ENCODE measurements at places on chromosomes 5 and 9.
A peak's percentile ranks its signal among the peaks of the same experiment; 100 is the strongest.

- no peak for DNase-seq
Measured at GRCh38 chr5:75729321-75729720, 12.1 kb upstream of the POC5 start.

DNA sequence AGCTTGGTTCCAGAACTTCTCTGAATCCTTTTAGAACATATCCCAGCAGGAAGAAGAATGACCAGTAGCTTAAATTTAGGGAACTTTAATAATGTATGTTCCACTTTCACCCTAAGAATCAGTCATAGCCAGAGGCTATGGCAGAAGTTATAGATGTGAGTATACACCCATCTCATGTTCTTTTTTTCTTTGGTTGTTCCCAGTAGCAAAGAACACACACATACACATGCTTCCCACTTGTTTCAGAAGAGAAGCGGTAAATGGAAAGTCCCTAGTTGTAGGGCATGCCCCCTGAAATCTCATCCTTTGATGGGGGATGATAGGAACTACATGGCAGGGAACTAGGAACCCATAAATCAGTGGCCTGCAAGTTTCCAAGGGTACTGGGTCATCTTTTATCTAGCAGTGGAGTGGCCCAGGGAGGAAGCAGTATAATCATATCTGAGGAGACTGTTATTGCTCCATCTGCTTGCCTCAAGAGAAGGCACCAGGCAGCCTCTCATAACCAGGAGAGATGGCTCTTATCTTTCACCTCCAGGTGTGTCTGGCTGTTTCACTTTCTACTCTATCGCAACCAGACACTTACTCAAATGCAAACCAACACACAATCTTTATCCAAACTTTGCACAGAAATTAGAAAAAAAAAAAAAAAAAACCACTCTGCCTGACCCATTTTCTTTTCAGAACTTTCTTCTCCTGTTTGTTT lies 109.5 kb downstream of the SNCAIP start:
- no peak for DNase-seq

DNA sequence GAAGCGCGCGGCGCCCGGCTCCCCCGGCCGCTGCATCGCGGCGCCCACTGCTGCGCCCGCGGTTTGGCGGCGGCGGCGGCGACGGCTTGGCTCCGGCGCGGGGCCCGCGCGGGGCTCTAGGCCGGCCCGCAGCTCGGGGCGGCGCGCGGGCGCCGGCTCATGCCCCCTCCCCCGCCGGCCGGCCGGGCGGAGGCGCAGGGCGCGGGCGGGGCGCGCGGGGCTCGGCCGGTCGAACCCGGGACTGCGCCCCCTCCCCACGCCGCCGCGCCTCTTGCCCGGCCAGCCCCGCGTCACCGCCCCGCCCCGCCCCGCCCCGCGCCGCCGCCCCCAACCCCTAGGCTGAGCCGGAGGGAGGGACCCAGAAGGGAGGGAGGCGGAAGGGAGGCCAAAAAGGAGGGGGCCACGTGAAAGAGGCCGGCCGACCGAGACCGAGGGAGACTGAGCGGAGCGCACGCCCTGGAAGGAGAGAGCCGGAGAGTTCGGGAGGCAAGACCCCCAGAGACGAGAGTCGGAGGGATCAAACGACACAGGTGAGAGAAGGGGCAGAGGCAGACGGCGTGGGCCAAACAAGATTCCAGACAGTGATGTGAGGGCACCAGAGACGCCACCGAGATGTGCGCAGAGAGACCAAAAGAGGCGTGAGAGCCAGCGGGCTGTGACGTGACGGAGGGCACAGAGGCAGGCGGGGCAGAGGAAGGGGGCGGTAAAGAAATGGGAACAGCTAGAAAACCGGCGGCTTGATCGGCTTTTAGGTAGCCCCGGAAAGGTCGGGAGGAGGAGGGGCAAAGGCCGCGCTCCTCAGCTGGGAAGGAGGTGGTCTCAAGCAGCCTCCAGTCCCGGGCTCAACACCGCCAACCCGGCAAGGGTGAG lies at the start of gene BARX1:
Gene BARX1 (minus strand): TSS at position 245 of the 870 bp plus-strand sequence. CDS start 209 bp downstream, at position 36.
- DNase-seq = no peak

- no peak for DNase-seq
Measured at GRCh38 chr5:2165203-2165602, 282.5 kb upstream of the IRX4 start.

- DNase-seq = no peak
Measured at GRCh38 chr9:12875191-12875590, 100.4 kb downstream of the LURAP1L start.

DNA sequence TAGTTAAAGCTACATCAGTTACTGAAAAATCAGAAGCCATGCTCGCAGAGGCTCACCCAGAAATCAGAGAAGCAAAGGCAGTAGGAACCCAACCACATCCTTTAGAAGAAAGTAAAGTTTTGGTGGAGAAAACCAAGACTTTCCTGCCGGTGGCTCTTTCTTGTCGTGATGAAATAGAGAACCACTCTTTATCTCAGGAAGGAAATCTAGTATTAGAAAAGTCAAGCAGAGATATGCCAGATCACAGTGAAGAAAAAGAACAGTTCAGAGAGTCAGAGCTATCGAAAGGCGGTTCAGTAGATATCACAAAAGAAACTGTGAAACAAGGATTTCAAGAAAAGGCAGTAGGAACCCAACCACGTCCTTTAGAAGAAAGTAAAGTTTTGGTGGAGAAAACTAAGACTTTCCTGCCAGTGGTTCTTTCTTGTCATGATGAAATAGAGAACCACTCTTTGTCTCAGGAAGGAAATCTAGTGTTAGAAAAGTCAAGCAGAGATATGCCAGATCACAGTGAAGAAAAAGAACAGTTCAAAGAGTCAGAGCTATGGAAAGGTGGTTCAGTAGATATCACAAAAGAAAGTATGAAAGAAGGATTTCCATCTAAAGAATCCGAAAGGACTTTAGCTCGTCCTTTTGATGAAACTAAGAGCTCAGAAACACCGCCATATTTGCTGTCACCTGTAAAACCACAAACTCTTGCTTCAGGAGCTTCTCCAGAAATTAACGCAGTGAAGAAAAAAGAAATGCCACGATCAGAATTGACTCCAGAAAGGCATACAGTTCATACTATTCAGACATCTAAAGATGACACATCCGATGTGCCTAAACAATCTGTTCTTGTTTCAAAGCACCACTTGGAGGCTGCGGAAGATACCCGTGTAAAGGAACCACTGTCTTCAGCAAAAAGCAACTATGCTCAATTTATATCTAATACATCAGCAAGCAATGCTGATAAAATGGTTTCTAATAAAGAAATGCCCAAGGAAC lies 47.2 kb downstream of the CMYA5 start:
- no peak for DNase-seq

DNA sequence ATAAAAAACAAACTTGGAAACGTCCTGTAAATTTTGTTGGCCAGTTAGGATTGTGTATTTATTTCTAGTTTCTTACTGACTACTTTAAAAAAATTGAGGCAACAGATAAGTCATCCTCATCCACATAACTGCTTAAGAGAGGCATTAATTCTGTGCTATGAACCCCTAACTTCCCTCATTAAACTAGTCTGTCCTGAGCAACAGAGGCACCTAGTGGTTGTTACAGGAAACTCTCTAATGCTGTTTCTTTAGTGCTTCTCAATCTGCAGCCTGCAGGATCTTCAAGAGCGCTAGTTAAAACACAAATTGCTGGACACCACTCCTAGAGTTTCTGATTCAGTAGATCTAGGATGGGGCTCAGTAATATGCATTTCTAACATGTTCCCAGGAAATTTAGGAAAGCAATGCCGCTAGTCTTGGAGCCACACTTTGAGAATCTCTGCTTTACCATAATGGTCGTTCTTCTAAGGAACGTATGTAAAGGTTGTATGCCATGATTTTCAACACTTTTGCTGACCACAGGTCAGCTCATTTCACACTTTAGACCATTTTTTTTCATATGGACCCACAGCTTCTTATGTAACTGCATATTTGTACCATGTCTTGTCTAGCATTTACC lies 410.1 kb upstream of the SMARCA2 start:
- no peak for DNase-seq

GRCh38 chr9:108017671-108018070 lies 528.1 kb upstream of the KLF4 start:
- no peak for DNase-seq

GRCh38 chr5:40277161-40277906 lies 402.4 kb upstream of the PTGER4 start:
- DNase-seq = no peak

DNA sequence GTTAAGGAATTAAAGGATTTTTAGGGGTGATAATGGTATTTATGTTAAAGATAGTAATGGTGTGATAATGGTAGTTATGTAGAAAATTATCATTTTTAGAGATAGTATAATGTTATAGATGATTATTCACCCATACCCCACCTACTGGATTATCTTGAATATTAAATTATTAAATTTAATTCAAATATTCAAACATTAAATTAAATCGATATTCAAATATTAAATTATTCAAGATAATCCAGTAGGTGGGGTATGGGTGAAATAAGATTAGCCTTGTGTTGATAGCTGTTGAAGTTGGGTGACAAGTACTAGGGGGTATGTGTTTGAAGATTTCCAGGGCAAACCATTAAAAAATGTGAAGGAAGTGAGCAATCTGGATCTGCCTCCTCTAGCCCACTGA lies 15.6 kb downstream of the FAM219A start:
- DNase-seq = no peak

- peak; percentile 34 for DNase-seq
Measured at GRCh38 chr9:118721923-118722322, 647.3 kb downstream of the BRINP1 start.

GRCh38 chr9:121945281-121945680 lies 147.8 kb downstream of the TTLL11 start:
- DNase-seq = no peak

- DNase-seq = no peak
Measured at GRCh38 chr9:136254381-136255165, 9.0 kb upstream of the QSOX2 start.

DNA sequence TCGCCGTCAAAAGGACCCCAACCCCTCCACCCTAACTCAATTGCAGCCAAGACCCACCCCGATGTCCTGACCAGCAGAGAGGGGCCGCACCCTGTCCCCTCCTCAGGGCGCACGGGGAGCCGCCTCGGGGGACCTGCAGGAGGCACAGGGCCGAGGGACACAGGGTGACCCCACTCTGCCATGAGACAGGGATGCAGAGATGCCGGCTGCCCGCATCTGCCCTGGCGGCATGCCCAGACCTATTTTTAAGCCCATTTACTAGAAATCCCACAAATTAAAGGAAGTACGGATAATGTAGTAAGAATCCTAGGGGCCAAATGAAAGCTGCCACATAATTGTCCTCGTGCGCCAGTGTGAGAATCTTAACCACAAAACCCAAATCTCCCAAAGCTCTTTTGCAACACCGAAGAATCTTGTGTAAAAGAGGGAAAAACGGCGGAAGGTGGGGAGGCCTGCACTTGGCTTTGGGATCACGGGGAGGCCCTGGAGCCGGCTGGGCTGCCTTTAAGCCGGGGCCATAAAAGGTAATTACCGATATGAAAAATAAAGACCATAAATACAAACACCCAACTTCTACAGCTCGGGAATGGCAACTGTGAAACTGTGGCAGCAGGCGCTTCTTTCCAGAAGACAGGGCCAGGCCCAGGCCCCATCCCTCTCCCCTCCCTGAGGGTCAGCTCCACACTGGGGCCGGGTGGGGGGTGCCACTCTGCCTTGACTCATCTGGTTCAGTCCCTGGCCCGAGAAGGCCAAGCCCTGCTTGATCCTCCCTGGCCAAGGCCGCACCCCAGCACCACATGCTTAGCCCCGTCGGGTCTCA lies 35.0 kb downstream of the NACC2 start:
- no peak for DNase-seq

DNA sequence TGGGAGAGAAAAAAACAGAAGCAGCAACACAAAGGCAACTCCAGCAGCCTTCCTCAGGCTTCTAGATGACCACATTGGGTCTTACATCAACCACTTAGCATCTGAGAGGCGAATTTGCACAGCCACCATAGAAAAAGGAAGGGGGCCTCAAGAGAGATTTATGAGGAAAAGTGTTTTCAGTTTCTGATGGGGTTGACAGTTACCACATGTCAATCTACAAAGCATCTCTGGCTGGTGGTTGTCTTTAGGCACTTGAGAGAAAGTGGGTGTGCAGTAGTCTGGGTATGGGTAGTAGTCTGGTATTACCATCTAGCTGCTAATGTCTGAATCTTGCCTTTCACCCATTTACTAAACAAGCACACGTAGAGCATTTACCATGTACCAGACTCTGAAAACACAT lies 137.5 kb downstream of the BAAT start:
- no peak for DNase-seq

DNA sequence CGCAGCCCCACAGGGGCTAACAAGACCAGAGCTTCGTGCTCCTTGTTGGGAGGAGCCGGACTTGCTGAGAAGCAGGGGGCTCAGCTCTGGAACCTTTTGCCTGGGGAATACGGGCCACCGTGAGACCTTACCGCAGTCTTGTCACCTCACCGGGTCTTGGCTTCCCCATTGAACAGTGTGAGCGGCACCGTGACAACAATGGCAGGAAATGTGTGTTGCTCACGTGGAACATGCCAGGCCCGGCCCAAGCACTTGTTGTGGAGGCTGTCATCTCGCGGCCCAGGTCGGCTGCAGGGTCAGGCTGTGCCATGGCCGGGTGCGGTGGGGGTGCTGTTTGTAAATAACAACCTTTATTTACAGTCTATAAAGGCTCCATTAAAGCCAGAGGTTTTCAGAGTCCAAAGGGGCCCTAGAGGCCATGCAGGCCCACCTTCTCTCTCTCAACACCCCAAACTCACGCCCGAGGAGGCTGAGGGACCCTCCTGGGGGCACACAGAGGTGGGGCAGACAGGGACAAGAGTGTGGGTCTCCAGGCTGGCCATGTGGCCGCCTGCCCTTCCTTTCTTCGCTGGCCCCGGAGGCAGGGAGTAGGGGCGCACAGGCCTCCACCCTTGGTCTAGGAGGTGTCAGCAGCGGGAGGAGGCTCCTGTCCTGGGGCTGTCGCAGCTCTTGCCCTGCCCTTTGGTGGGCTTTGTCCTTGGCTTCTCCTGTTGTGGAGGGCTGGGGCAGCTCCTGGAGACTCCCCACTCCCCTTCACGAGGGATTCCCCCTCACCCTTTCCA lies 79.7 kb downstream of the TSPAN17 start:
- DNase-seq = no peak

DNA sequence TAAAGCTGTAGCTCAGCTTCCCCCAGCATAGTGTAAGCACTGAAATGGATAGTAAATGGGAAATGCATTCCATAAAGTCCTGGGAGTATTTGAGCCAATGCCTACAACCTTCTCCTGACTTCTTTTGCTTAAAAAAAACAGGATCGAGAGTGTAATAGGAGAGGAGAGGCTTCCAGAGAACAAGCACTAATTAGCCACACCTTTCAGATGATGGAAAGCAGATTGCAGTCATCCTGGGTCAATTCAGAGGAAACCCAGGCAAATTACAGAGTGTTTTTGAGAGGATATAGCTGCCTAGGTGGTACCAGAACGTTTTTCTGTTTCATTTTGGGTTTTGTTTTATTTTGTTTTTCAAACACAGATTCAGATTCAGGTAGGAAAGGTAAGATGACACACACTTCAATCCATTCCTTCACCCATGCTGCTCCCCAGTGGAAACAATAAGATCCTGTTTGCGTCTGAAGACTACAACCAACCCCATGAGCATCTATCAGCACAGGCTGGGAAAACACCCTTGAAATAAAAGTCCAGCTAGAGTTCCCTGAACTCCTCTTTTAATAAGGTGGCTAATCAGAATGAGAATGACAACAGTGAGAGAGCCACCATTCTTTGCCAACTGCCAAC lies 95.6 kb downstream of the RFK start:
- no peak for DNase-seq
